NCI-H1436 treated with DMSO at 0.1 percent for 48 hours (cell line): ENCODE measurements at places on chromosomes 1 and 21.
A peak's percentile ranks its signal among the peaks of the same experiment; 100 is the strongest.

DNA sequence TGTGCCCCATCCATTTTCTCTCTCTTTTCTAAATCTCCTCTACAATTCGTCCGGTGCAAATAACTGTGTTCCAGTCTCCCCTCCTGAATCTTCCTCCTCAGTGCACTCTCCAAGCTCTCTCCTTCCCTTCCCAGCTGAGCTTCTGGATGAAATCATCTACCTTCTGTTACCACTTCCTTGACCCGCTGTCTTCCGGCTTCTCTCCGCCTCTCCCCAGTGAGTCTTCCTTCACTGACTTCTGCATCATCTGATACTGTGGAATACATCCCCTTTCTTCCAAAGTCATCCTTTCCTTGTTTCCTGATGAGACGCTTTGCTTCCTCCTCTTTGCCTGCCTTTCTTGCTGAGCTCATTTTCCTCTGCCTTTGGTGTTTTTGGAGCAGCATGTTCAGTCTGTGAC is 96.9 kb downstream of the MAB21L3 start:
- no peak for DNase-seq

- DNase-seq, result no peak
Observed at GRCh38 chr1:200674838-200675587, 5.3 kb upstream of the DDX59 start.

DNA sequence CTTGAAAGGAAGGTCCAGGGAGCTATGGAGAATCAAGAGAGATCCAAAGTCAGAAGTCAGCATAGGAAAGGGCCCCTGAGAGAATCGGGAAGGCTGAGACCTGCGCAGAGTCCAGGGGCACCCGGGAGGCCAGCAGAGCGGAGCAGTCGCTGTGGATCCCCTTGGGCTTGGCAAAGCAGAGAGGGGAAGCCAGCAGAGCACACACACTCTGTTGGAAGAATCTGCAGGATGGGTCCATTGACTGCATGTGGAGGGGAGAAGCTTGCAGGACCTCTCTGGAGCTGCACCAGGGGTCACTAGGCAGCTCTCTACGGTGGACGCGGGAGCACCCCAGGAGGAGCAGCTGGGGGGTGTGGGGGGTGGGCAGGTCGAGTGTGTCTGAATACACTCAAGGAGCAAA is 6.4 kb downstream of the RIPK4 start:
- no peak for DNase-seq

DNA sequence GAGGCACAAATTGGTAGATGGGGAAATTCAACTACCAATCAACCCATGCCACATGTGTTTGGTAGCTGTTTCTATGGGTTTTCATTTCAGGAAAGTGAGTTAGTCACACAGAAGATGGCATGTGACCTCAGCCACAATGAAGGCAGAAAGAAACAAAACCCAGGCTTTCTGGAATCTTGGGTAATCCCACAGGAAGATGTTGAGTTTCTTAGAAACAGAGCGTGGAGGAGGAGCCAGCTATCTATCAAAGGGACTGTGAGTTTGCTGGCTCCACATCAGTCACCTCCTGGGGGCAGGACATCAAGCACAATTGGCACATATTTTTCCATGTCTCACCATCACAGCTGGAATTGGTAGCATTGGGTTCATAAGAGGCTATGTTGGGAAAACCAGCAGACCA is 188.9 kb upstream of the PLXNA2 start:
- no peak for DNase-seq

DNA sequence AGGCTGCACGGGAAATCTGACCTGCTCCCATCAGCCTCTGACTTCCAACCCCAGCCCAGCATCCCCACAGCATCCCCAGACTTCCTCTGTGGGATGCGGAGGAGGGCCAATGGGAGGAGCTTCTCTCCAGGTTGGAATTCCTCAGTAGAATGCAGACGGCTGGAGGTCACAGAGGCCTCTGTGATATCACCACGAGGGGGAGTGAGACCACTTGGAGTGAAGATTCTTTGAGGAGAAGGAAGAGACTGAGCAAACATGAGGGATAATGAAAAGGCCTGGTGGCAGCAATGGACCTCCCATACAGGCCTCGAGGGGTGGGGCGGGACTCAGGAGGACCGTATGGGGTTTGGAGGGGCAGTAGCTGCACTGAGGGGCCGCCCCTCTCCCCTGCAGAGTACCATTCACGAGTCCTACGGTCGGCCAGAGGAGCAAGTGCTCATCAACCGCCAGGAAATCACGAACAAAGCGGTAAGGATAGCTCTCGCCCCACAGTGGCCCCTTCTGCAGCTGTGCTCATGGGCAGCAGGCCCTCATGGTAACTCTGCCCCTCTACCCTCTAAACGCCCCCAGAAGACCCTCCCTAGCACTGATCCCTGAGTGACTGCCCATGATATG is at the start of gene CATSPER4:
CATSPER4 (plus strand) TSS at position 230 of the 615 bp plus-strand sequence; CDS start at position 256, 26 bp downstream.
- DNase-seq, result no peak

- no peak for DNase-seq
Observed at GRCh38 chr21:41689289-41689583, 77.6 kb downstream of the RIPK4 start.

- DNase-seq, result no peak
Observed at GRCh38 chr1:69077633-69078032, 490.1 kb upstream of the LRRC7 start.

GRCh38 chr1:156475568-156476500 is 24.7 kb downstream of the MEF2D start:
- DNase-seq, result no peak

DNA sequence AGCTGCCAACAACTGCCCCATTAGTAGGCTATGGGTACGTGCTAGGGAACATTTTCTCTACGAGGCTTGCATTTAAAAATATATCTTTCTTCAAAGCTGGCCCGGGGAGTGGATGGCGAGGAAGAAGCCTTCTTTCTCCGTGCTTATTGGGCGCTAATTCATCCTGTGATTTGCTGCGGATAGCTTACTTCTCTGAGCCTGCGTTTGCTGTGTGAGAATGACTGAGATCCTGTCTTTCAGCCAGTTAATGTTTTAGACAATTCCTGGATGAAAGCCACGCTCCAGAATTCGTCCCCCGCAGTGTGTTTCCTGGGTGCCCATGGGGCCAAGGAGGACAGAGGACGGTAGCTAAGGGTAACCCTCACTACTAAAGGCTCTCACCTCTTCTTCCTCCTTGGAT is 57.8 kb upstream of the TARBP1 start:
- DNase-seq, result no peak

DNA sequence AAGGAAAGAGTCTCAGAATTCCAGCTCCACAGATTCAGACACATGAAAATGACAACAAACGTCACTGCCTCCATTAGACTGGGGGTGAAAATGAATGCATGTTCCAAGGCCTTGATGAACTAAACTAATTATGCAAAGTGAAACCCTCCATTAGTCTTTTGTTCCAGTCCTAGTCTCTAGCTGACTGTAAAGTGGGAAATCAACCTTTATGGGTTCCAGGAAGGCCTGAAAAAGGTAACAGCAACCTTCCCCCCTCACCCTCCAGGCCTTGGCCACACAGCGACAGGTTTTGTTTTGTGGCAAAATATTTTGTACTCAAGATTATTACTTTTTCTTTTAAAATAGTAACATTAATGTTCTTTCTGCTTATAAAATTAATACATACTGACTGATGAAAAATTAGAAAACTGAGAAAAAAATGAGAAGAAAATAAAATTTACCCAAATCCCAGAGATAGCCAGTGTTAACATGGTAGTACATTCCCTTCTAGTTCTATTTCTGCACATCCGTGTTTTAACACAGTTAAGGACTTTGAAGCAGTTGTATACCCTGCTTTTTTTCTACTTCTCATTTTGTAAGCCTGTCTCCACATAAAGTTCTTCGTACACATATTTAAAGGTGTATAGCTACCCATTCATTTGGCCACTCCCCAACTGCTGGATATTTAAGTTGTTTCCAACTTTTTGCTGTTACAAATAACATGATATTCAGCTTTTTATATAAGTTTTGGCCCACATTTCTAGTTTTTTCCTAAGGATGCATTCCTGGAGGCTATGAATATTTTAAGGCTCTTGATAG is 60.9 kb downstream of the CD2 start:
- no peak for DNase-seq

GRCh38 chr1:64006276-64007051 is 197.0 kb upstream of the UBE2U start:
- no peak for DNase-seq

DNA sequence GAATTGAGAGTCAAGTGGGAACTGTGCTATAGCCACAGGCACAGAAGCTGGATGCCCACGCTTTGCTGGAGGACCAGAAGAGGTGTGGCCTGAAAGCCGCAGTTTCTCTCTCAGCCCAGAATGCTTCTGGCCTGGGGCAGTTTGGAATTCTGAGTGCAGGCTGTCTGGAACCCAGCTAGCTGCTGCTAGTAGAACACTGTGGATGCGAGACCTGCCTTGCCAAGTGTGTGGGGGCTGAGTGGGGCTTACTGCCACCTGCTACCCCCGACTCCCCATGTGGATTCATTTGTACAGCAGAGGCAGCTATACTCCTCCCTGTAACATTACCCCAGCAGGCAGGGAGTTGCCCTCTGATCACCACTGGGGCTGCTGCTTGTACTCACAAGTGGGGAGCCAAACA is 12.2 kb downstream of the ADAMTS1 start:
- no peak for DNase-seq

- no peak for DNase-seq
Observed at GRCh38 chr1:9639227-9639626, 12.3 kb upstream of the PIK3CD start.

- DNase-seq, result no peak
Observed at GRCh38 chr1:199907361-199907760, 120.1 kb upstream of the NR5A2 start.

DNA sequence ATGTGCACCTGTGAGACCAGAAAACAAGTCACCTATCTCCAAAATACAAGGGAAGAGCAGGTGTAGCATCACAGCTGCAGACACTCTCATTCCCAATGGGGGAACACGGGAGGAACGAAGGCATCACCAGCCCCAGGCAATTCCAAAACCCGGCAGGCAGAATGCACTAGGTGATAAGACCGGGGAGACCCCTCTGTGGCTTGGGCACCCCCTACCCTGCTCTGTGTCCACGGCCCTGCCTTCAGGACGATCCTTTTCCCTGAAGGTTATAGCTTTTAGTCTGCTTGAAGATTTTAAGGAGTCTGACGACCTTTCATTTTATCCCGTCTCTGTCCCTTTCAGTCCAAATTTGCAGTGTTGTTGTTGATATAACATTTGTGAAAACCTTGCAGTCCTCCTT is 19.2 kb downstream of the TRPM2 start:
- no peak for DNase-seq

GRCh38 chr1:22527555-22528296 is 35.6 kb upstream of the EPHA8 start:
- DNase-seq, result no peak

DNA sequence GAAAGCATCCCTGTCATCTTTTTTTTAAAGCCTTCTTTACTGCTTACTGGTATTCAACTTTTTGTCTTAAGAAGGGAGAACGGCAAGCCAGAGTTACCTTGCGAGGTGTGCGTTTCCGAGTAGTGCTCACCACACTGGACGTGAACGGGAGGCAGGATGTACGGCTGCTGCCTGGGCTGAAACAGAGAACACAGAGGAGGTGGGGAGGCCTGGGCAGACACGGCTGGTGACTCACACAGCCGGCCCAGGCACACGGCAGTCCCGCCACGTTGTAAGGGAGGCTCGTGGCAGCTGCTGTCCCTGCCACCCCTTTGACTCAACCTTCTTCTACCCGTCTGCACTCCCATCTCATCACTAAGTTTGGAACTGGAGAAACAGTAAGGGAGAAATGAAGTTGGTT is 105.8 kb downstream of the SMYD2 start:
- no peak for DNase-seq

GRCh38 chr1:169588785-169589485 is 2.7 kb upstream of the F5 start:
- DNase-seq, result no peak

DNA sequence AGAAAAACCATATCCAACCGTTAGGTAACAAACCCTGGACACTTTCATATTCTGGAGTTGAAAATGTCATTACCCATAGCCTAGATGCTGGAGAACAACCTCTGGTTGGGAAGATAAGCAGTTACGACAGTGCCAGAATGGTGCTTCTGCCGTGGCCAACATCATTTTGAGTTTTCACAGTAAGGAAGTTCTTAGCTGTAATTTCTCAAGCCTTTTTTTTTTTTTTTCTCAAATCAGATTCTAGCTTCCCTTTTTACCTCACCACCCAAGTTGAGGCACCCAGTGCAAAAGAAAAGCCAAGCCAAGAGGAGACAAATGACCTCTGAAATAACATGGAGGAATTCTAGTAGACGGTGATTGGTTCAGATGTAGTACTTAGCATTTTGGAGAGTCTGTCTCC is 21.8 kb downstream of the PPT1 start:
- no peak for DNase-seq

GRCh38 chr1:179728271-179728670 is 14.8 kb upstream of the FAM163A start:
- no peak for DNase-seq

- no peak for DNase-seq
Observed at GRCh38 chr1:218817691-218818465, 355.8 kb upstream of the LYPLAL1 start.

GRCh38 chr1:44792736-44793502 is 4.9 kb upstream of the BEST4 start:
- no peak for DNase-seq

- no peak for DNase-seq
Observed at GRCh38 chr1:2513939-2514652, 12.3 kb downstream of the PANK4 start.

GRCh38 chr21:43940329-43941050 is 71.6 kb upstream of the TRAPPC10 start:
- no peak for DNase-seq

- no peak for DNase-seq
Observed at GRCh38 chr21:20329636-20330035, 668.6 kb upstream of the NCAM2 start.

- peak; percentile 15 for DNase-seq
Observed at GRCh38 chr1:19815801-19816736, 986 bp upstream of the RNF186 start.

GRCh38 chr1:155976062-155976912 is 2.1 kb downstream of the ARHGEF2 start:
- no peak for DNase-seq

- DNase-seq, result no peak
Observed at GRCh38 chr1:170071378-170071777, 3.1 kb downstream of the KIFAP3 start.

GRCh38 chr1:37473431-37474045 is 842 bp upstream of the ZC3H12A start:
- DNase-seq, result no peak

GRCh38 chr1:45848097-45848496 is 44.7 kb downstream of the MAST2 start:
- no peak for DNase-seq

- DNase-seq, result no peak
Observed at GRCh38 chr1:15343099-15343498, 66.6 kb upstream of the EFHD2 start.

- no peak for DNase-seq
Observed at GRCh38 chr21:45502006-45502345, 40.3 kb downstream of the SLC19A1 start.

GRCh38 chr1:46948629-46949416 is 7.5 kb upstream of the CYP4A11 start:
- no peak for DNase-seq
